ENCODE measurements at places on chromosomes 5 and 9.

GRCh38 chr9:112620388-112620787, 97.5 kb downstream of the INIP start:
- DNase-seq, result no peak

DNA sequence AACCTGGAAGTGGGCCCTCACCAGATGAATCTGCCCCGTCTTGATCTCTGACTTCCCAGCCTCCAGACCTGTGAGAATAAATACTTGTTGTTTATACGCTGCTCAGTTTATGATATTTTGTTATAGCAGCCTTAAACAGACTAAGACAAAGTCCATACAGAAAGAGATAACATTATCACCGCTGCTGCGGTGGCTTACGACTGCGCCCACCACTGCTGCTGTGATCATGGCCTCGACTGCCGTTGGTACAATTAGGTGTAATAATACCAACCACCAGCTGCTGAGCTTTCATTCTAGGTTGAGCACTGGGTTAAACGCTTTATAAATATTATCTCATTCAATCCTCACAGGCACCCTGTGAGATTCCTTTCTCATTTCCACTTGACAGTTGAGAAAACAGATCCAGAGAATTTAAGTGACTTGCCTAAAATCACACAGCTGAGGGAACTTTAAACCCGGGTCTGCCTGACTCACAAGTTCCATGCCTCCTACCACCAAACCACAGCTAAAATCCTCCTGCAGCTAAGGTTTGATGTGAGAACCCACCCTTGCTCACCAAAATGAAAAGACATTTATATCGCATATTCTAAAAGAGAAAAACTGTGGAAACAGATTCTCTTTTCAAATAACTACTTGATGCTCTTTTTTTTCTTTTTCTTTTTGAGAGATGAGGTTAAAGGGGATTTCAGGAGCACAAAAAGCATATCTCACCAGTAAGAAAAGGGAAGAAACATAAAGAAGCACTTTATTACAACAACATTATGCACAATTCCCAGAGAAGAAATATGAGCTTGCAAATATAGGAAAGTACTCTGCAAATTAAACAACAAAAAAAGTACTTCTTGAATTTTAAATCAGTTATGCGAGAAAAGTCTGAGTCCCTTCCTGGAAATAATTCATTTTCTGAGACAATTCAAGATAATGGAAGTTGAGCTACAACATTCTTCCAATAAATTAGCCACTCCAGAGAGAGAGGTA, 23.9 kb downstream of the GOLM1 start:
- DNase-seq, result no peak

DNA sequence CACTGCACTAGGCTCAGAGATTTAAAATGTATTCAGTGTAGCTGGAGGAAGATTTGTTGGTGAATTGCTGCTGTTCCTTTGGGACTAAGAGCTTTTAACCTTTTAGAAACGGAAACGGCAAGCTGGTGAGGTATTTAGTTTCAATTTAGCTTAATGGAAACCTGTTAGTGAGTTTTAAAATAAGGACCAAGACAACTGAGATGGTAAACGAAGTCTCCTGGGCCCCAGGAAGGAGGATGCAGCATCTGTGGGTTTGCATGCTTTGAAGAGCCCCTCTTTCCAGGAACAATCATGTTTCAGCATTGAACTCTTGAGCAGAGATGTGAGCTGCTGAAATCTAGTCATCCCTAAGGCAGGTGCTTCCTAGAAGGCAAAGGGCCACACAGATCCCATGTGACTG, 16.5 kb downstream of the DNAI1 start:
- DNase-seq, result no peak

DNA sequence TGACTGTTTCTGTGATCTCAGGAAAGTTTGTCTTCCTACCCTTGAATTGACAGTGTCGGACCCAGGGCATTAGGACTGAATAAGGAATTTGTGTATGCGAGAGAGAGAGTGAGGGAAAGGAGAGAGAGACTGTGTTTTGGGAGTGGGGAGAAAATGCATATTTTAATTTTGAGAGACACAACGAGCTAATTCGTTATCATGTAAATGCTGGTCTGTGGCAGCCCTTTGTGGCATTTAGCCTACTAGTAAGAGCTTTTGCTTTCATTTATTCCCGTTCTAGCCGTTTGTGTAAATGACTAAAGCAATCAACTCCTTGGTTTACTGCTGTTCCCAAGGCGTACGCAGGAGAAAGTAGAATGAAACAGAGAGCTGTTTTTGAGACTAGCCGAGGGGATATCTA, 79.8 kb upstream of the MAMDC2 start:
- DNase-seq, result no peak
